ENCODE measurements at places on chromosomes 11 and 22.

DNA sequence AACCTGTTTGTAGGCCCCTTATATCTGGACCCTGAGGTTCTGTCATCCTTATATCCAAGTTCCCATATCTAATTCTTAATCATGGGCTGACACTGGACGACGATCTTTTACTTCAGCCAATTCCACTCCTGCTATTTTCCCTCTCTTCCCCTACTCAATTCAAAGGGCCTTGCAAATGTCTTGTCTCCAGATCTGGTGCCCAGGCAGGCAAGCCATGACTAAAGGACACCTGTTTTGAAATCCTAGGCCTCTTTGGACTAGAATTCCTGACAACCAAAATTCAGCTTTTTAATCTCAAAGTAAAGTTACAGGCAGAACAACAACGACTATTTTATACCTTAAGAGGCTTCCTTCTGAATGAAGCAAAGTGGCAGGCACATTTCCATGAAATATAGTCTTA lies 963.4 kb downstream of the DLG2 start:
- DNase-seq: no peak

DNA sequence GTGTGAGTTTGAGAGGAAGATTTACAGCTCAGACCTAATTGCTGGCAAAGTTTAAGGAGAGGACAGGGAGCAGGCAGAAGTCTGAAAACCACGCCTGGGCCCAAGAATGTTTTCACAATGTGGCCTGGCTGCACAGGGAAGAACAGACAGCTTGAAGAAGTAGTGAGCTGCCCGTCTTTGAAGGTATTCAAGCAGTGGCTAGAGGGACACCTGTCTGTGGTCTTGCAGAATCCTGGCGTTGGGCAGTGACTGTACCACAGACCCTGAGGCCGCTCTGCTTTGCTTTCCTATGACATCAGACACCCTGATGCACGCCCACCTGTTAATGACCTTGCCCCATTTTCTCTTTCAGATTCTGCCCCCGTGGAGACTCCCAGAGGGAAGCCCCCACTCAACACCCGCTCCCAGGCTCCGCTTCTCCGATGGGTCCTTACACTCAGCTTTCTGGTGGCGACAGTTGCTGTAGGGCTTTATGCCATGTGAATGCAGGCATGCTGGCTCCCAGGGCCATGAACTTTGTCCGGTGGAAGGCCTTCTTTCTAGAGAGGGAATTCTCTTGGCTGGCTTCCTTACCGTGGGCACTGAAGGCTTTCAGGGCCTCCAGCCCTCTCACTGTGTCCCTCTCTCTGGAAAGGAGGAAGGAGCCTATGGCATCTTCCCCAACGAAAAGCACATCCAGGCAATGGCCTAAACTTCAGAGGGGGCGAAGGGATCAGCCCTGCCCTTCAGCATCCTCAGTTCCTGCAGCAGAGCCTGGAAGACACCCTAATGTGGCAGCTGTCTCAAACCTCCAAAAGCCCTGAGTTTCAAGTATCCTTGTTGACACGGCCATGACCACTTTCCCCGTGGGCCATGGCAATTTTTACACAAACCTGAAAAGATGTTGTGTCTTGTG lies 6.6 kb upstream of the MCM5 start:
- DNase-seq: no peak

DNA sequence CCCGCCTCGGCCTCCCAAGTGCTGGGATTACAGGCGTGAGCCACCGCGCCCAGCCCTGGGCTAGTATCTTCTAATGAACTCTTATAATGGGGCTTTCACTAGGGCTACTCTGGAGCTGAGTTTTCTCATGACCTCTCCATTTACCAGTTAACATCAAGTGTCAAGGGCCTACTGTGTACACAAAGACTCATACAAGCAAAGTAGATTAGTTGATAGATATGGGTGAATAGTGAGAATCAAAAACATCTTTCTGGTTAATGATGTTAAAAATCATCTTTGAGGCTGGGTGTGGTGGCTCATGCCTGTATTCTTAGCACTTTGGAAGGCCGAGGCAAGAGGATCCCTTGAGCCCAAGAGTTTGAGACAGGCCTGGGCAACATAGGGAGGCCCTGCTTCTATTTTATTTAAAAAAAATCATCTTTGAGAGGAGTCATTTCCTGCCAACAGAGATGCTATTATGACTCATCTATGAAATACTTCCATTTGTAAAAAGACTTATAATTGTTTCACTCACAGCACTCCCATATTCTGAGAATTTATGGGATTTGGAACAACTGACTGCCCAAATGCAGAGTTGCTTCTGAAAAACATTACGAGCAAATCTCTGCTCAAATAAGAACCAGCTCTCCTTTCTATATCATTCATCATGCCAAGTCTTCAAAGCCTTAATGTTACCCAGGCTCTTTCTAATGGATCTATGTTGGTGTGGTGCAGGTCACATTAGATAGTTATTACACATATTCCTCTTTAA lies 57.0 kb downstream of the GDPD4 start:
- DNase-seq: no peak

DNA sequence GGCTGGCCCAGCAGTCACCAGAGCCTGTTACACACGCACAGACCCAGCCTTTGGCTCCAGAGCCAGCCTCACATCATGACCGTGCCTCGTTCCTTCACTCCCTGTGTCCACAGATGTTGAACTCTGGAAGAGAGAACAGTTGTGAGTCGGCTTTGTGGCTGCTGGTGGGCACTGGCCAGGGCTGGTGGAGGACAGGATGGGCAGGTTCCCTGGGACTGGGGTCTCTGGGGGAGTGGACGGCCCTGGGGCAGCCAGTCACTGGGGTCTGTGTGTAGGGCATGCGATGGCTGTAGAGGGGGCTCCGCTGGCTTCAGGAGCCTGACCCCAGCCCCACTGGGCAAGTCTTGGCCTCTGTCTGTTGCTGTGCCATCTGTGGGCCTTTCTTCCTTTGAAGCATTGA lies 1070.1 kb downstream of the BRD1 start:
- no peak for DNase-seq
